SJSA1 (cell line): ENCODE measurements at places on chromosomes 4 and X.

DNA sequence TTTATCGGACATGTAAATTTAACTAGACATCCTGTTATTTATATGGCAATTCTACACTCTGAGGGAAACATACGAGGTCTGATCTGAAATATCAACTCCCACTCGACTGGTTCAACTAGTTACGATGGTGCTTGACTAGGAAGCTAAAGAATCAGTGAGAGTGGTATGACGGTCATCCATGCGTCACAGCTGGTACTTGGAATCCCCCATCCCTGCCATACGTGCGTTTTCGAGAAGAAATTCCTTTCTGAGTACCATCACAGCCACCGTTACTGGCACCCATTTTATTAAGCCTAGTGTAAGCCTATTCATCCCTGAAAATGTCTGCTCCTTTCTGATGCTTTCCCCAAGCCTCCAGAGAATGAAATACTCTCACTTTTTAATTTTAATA is 695 bp upstream of the PIGA start:
- peak; percentile 38 for DNase-seq

- no peak for DNase-seq
Observed at GRCh38 chr4:37762991-37763368, 63.5 kb upstream of the PGM2 start.

- DNase-seq, result no peak
Observed at GRCh38 chrX:57528670-57529255, 63.0 kb upstream of the ZXDB start.

- DNase-seq, result no peak
Observed at GRCh38 chrX:1763294-1763693, 148.4 kb downstream of the ASMT start.

- no peak for DNase-seq
Observed at GRCh38 chr4:83561381-83561780, 25.5 kb downstream of the GPAT3 start.

DNA sequence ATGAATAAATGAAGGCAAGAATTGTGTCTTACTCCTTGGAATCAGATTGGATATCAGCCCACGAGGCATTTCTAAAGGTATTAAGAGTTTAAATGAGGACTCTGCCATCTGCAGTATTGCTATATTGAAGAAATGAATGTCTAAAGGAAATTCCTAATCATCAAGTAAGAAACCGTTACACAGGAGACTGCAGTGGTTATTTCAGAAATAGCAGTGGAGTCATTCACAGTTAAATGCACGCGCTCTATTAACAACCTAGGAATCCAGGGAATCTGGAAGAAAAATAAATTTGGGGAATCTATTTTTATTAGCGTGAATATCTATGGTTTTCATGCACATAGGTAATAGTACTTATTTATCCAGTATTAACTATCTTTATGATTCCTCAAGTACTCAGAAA is 334.2 kb downstream of the TENM3 start:
- DNase-seq, result peak; percentile 55

DNA sequence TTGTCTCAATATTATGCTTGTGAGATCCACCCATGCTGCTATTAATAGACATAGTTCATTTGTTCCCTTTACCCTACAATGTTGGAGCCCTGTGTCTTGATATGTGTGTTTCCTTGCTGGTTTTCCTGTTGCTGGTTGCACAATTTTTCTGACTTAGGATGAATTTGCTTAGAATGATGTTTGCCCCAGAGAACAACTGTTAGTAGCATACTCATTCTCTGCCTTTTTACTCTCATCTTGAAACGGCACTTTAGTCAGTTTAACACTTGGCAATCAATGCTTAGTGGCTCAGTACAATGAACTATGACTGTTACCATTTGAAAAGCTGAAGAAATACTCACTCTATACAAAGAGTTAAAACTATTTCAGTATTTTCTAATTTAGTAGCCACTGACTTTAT is 158.8 kb upstream of the NDST4 start:
- DNase-seq, result no peak
